ENCODE measurements at places on chromosomes 6 and 20.

GRCh38 chr6:63441266-63441956 is 121.6 kb upstream of the LGSN start:
- H3K4me1 ChIP-seq: no peaks in the 10 kb centered on the region
- H3K36me3 ChIP-seq: peaks cover 2% of the 10 kb centered on the region
- no peak overlapping the region for H3K27ac ChIP-seq
- H3K27me3 ChIP-seq: no peaks in the 10 kb centered on the region

DNA sequence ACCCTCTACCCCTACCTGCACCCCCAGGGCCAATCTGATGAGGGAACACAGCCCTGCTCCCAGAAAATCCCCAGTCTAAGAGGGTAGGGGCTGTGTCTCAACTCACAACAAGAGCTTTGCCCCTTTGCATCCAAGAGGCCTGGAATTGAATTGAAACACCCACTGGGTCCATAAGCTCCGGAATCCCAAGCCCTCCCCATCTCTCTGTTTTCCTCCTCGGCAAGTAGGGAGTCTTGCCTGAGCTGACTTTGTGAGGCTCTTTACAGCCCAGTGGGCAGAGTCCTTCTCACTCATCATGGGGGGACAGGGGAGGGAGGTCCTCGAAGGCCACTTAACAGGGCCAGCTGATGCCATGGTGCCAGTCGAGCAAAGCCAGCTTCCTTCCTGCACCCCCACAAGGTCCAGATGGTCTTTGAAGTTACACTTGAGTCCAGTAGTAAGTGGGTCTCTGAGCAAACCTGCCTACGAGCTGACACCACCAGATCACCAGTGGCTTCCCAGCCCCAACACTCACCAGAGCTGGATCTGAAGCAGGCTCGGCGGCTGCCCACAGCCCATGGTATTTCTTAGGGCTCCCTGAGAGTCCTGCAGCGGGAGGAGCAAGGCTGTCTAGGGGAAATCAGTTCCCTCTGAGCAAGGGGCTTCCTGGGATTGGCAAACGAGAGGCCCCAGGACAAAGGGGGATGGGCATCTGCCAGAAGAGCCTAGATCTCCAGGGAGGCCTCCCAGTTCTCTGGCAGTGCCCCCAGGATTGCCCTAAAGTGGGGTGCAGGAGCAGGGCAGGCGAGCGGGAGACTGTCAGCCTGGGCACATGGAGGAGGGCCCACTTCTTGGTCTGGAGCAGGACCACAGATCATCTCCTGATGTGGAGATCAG is 144.5 kb downstream of the VEGFA start:
- H3K27ac ChIP-seq: peak overlapping the region; percentile 15
- peaks cover 6% of the 10 kb centered on the region for H3K36me3 ChIP-seq
- no peak for DNase-seq
- H3K4me1 ChIP-seq: no peaks in the 10 kb centered on the region
- H3K4me3 ChIP-seq: no peak overlapping the region

DNA sequence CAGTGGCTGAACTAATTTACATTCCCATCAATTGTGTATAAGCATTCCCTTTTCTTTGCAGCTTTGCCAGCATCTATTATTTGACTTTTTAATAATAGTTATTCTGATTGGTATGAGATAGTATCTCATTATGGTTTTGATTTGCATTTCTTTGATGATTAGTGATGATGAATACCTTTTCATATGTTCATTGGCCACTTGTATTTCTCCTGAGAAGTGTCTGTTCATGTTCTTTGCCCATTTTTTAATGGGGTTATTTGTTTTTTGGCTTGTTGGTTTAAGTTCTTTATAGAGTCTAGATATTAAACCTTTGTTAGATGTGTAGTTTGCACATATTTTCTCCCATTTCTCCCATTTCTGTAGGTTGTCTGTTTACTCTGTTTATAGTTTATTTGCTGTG is 16.6 kb downstream of the CENPW start:
- H3K4me3 ChIP-seq: no peak overlapping the region
- no peak overlapping the region for H3K27ac ChIP-seq
- no peaks in the 10 kb centered on the region for H3K4me1 ChIP-seq
- no peak for DNase-seq

DNA sequence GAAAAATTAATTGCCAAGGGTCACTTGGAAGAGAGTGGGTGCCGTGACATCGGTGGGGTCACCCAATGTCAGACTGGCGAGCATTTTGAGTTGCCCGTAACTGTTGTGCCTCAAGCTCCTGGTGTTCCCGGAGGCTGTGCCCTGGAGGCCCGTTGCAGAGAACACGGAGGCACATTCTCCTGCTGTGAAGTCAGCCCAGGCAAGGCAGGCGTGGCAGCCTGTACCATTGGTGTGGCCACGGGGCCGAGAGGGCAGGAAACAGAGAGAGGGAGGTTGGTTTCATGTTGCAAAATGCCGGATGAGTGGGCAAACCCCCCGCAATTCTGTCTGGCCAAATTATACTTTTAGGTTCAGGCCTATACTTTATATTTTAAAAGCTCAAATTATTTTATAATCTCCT is 81.2 kb downstream of the THBS2 start:
- H3K27ac ChIP-seq: no peak overlapping the region
- H3K36me3 ChIP-seq: no peaks in the 10 kb centered on the region
- H3K27me3 ChIP-seq: peaks cover 44% of the 10 kb centered on the region
- H3K4me1 ChIP-seq: no peaks in the 10 kb centered on the region
- no peak for DNase-seq

DNA sequence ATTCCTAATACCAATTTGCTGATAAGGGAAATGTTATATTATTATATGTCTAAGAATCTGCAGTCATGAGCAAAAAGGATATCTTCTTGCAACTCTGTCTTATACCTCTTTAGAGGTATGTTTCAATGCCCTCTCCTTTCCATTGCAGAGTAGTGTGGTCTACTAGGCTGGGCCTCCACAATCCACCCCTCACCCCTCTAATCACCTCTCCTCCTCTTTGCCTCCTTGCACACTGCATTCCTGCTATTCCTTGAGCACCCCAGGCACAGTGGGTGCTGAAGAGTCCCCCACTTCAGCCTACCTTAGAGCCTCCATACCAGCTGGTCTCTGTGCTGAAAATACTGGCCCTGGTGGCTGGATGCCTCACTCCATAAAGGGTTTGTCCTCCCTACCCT is 26.9 kb downstream of the ARMC2 start:
- H3K27me3 ChIP-seq: no peaks in the 10 kb centered on the region
- H3K4me1 ChIP-seq: peaks cover 60% of the 10 kb centered on the region
- H3K36me3 ChIP-seq: peaks cover 10% of the 10 kb centered on the region

DNA sequence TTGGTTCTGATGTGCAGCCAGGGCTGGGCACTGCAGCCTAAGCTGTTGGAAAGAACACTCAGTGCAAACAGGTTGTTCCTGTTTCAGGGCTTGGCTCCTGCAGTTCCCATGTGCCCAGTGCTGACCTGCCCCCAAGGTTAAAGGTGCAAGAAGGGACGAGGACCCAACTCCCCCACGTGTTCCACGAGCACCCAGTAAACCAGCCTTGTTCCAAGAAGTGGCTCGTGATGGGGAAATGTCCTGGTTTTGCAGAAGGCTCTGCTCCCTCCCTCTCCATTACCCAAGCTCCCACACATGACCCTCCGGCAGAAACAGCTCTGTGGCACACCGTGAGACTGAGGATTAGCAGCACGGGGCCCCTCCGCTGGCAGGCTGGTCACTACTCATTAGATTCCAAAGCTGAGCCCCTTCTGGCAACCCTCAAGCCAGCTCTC is 9.4 kb downstream of the ACSS1 start:
- H3K4me3 ChIP-seq: no peak overlapping the region
- no peak for DNase-seq
- peak overlapping the region; percentile 58 for H3K27ac ChIP-seq
- peaks cover 32% of the 10 kb centered on the region for H3K36me3 ChIP-seq

- H3K27ac ChIP-seq: peak overlapping the region; percentile 89
- DNase-seq: no peak
- no peaks in the 10 kb centered on the region for H3K27me3 ChIP-seq
- peak overlapping the region; percentile 69 for H3K4me3 ChIP-seq
- H3K4me1 ChIP-seq: peaks cover 28% of the 10 kb centered on the region
- H3K36me3 ChIP-seq: no peaks in the 10 kb centered on the region
These were observed 113.9 kb upstream of the ZNF217 start for GRCh38 chr20:53707371-53708055.

- DNase-seq: no peak
- H3K4me1 ChIP-seq: peaks cover 35% of the 10 kb centered on the region
- no peaks in the 10 kb centered on the region for H3K36me3 ChIP-seq
- H3K27ac ChIP-seq: no peak overlapping the region
- no peaks in the 10 kb centered on the region for H3K27me3 ChIP-seq
These were observed 53.7 kb downstream of the UST start for GRCh38 chr6:148800536-148800935.

DNA sequence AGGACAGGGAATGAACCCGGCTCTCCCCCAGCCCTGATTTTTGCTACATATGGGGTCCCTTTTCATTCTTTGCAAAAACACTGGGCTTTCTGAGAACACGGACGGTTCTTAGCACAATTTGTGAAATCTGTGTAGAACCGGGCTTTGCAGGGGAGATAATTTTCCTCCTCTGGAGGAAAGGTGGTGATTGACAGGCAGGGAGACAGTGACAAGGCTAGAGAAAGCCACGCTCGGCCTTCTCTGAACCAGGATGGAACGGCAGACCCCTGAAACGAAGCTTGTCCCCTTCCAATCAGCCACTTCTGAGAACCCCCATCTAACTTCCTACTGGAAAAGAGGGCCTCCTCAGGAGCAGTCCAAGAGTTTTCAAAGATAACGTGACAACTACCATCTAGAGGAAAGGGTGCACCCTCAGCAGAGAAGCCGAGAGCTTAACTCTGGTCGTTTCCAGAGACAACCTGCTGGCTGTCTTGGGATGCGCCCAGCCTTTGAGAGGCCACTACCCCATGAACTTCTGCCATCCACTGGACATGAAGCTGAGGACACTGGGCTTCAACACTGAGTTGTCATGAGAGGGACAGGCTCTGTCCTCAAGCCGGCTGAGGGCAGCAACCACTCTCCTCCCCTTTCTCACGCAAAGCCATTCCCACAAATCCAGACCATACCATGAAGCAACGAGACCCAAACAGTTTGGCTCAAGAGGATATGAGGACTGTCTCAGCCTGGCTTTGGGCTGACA is 28.8 kb upstream of the ZBP1 start:
- H3K4me3 ChIP-seq: no peak overlapping the region
- H3K27ac ChIP-seq: no peak overlapping the region
- H3K27me3 ChIP-seq: peaks cover 43% of the 10 kb centered on the region
- H3K36me3 ChIP-seq: no peaks in the 10 kb centered on the region

DNA sequence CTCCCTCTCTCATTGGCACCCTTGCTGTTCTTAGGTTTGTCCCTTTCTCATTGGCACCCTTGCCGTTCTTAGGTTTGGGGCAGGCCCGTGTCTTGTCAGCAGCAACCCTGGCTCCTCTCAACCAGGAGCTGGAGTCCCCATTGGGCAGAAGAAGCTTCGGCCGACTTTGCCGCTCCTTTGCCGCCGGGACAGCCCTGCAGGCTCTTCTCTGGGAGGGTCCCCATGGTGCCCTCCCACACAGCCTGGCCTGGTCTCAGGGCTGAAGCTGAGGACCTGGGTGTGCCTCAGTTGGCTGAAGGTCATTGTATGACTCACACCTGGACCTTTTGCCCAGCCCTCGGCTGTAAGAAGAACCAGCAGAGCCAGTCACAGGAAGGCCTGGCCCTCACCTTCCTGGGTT is 59.6 kb downstream of the PPP1R14C start:
- peaks cover 1% of the 10 kb centered on the region for H3K4me1 ChIP-seq
- peak overlapping the region; percentile 6 for H3K27ac ChIP-seq
- no peaks in the 10 kb centered on the region for H3K36me3 ChIP-seq
- H3K4me3 ChIP-seq: no peak overlapping the region
- no peak for DNase-seq

DNA sequence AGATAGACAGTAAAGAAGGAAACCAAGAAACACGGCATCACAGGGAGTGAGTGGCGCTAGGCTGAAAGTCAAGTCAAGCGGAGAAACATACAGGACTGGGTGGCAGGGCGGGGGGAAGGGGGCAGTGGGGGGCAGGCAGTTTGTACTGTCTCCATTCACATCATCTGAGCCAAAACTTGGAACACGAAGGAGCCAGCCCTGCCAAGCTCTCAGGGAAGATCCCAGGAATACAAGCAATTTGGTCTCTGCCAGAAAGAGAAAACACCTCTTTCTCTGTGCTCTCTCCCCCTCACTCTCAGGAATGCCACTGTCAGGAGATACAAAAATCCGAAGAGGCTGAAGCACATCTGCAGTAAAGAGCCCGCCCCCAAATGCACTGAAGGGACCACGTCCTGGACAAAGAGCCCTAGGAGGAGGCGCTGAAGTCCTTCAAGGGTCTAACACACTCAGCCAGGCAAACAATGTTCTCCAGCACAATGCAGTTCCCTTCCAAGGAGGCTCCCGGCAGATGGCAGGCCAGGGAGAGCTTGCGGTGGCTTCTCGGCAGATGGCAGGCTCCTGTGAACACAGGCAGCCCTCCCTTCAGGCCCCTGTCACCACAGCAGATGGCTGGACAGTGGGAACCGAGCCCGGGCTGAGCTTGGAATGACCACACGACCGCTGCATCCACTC is 90.0 kb downstream of the ATP9A start:
- no peaks in the 10 kb centered on the region for H3K27me3 ChIP-seq
- H3K4me3 ChIP-seq: no peak overlapping the region
- H3K36me3 ChIP-seq: no peaks in the 10 kb centered on the region
- H3K27ac ChIP-seq: no peak overlapping the region
- peaks cover 2% of the 10 kb centered on the region for H3K4me1 ChIP-seq

DNA sequence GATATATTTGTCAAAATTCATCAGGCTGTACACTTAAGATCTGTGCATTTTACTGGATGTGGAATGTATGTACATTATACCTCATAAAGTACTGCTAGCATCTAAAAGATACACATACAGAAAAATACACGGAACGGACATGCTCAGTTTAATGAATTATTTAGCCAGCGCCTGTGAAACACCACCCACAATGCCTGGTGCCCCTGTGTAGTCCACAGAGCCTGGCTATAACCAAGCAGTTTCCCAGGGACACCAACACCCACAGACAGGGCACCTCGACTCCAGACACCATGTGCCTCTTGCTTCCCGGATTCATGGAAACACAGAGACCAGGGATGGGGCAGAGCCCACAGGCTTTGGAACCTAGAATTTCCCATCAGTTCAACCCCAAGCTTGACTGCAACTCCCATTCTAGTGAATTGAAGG is 17.4 kb upstream of the ARMC12 start:
- no peaks in the 10 kb centered on the region for H3K27me3 ChIP-seq
- H3K27ac ChIP-seq: peak overlapping the region; percentile 65
- no peak overlapping the region for H3K4me3 ChIP-seq

DNA sequence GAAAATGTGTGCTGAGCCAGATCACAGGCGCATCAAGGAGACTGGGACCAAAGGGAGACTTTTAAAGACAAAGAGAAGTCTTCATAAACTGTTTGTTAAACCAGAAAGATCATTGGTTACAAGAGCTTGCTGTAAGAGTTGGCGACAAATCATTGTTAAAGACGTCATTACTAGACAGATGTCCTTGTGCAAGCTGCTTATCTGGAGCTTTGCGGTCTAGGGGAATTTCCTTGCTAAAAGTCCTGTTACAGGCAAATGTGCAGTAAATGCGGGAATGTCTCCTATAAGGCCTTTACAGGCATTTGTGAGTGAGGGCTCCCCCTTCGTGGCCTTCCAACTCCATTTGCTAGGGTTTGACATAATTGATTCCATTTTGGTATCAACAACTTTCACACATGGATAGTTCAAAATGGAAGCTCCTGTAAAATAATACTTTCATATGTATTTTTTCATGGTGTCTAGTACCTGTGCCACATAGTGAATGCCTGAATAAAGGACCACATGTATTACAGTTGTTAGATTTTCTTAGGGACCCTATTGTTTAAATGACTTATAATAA is 362.4 kb downstream of the UTRN start:
- peaks cover 36% of the 10 kb centered on the region for H3K4me1 ChIP-seq
- no peak overlapping the region for H3K4me3 ChIP-seq
- no peak overlapping the region for H3K27ac ChIP-seq
- DNase-seq: no peak
- no peaks in the 10 kb centered on the region for H3K27me3 ChIP-seq
- peaks cover 3% of the 10 kb centered on the region for H3K36me3 ChIP-seq

- no peaks in the 10 kb centered on the region for H3K27me3 ChIP-seq
- H3K27ac ChIP-seq: no peak overlapping the region
- peaks cover 24% of the 10 kb centered on the region for H3K36me3 ChIP-seq
- H3K4me3 ChIP-seq: no peak overlapping the region
- DNase-seq: no peak
These were observed 34.9 kb upstream of the ALDH8A1 start for GRCh38 chr6:134984821-134985220.

Data from effector memory CD8-positive, alpha-beta T cell (primary cell).